Tibial nerve (tissue), 4 donors: ENCODE measurements at places on chromosomes 12 and 14. TPM values are rescaled to one million over a fixed set of nuclear protein-coding genes. Genes with fewer than 3 reads are reported as not detected.

DNA sequence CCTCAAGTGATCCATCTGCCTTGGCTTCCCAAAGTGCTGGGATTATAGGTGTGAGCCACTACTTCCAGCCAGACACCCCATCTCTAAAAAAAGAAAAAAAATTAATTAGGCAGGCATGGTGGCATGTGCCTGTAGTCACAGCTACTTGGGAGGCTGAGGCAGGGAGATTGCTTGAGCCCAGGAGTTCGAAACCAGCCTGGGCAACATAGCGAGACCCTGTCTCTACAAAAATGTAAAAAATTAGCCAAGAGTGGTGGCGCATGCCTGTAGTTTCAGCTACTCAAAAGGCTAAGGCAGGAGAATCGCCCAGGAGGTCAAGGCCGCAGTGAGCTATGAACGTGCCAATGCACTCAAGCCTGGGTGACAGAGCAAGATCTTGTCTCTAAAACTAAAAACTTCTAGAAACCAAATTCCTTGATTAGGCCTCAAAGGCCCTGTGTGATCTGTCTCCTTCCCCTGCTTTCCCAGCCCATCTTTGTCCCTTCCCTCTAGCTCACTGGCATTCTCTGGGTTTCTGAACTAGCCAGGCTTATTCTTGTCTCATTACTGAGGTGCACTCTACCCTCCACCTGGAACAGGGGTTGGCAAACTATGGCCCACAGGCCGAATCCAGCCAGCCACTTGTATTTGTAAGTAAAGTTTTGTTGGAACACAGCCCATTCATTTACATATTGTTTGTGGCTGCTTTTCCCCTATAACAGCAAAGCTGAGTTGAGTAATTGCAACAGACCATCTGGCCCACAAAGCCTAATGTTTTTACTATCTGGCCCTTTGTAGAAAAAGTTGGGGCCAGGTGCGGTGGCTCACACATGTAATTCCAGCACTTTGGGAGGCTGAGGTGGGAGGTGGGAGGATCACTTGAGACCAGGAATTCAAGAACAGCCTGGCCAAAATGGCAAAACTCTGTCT lies 17.2 kb upstream of the TPCN1 start:
- no peak for DNase-seq

CPNE6 gene
- total RNA-seq: not detected

AQP6 gene
- not detected for total RNA-seq

C12orf56 gene
- 8.7 TPM for total RNA-seq
